Posterior vena cava (tissue), 2 donors: ENCODE measurements at places on chromosomes 7 and 10. TPM values are rescaled to one million over a fixed set of nuclear protein-coding genes. Genes with fewer than 3 reads are reported as not detected.

DNA sequence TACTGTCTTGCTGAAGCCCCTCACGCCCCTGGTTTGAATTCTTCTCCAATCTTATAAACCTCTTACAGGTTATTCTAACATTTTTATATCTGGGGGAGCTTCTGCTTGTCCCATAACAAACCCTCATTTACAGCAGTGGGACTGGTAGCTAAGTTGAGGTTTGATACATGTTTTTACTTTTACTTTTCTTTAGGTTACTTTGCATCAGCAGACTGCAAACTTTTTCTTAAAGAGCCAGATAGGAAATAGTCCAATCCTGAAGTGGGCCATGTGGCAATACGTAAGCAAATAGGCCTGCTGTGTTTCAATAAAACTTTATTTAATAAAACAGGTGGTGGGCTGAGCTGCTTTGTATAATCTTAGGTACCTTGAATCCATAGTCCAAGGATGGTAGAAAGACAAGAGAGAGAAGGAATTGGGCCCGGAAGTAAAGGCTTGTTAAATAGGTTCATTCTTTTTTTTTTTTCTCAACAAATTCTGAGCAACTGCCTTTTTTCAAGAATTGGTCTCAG, 27.3 kb downstream of the RAB18 start:
- no peak for DNase-seq

- peak; percentile 90 for DNase-seq
Measured at GRCh38 chr10:124354411-124355382, 64.0 kb downstream of the OAT start.

DNA sequence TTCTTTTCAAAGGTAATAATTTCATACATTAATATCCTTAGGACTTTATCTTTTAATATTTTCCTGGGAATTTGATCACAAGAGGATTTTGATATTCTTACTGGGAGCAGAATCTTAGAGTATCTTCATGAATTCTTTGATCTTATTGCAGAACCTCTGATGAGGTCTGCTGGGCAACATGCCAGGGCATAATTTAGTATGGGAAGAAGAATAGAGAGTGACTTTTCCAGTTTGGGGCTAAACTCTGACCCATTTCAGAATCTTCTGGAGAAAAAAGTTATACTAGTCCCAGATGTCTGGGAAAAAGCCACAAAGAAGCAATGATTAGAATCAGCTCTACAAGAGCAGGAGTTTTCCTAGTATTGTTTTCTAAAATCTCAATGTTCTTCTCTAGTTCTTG, 28.0 kb upstream of the RSU1 start:
- no peak for DNase-seq

Gene IKZF1
- total RNA-seq = 11.9 TPM

DNA sequence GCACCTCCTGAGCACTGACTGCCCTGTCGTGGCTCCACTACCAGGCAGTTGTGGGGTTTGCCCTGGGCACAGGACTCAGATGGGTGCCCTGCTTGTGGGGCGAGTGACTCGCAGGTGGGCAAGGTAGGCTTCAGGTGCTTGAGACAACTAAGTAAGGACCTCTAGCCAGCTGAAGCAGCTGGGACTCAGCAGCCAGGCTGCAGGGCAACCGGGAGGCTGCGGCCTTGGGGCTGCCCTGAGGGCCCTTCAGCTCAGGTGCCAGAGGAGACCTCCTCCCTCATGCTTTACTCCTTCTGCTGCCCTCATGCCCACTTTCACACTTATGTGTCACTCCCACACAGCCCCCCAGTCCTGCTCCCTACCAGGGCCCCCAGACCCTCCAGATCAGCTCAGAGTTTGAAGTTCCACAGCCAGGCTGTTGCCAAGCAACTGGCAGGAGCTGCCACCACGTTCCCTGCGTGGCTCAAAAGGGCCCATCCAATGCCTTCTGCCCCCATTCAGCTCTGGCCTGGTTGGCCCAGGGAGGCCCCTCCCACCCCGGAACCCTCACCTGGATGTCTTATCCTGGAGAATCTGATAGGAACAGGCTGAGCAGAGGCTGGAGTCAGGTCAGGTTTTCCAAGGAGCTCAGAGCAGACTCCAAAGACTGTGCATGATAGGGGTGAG, 10.0 kb downstream of the TLX1 start:
- no peak for DNase-seq

DNA sequence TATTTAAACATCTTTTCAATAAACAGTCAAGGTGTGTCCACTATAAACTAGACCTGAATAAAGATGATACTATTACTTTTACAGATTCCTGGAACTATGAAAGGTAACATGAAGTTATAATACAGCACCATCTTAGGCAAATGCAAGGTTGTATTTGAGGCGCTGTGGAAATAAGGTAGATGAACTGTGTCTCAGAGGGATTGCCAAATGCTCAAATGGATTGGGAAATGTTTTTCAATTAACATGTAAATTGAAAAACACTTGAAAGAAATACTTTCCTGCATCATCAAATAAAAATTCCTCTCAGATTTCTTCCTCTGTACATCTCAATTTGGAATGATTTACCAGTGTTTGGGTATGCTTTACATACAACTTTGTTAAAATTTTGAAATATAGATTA, 139.4 kb downstream of the DKK1 start:
- DNase-seq = no peak

GRCh38 chr7:138625849-138626230, 75.3 kb downstream of the SVOPL start:
- DNase-seq = no peak

Gene STEAP2
- total RNA-seq = 45.9 TPM
